ENCODE measurements at places on chromosomes 13 and 19.

DNA sequence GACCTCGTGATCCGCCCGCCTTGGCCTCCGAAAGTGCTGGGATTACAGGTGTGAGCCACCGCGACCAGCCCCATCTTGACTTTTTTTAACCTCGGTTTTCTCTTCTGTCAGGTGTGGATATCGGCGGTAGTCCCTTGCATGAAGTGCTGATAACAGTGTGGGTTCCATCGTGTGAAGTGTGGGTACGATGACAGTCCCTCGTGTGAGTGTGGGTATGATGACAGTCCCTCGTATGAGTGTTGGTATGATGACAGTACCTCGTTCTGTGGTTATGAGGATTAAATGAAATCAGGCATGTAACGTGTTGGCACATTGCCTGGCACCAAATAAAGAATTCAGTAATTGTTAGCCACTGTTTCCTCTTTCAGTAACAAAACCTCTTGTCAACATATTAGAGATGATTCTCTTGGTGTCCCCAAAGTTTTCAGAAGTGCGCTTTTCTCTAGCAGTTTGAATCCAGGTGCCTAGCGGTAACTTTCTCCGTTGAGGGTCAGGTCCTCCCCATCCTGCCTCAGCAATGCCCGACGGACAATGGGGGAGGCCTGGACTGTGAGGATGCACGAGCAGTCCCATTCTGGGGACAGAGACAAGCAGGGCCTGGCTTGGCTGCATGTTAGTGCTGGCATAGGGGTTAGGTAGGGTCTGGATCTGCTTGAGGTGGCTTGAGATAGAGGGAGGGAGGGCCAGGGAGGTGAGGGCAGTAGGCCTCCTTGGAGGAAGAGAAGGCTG lies 15.3 kb downstream of the GATAD2A start:
- no peak for DNase-seq

DNA sequence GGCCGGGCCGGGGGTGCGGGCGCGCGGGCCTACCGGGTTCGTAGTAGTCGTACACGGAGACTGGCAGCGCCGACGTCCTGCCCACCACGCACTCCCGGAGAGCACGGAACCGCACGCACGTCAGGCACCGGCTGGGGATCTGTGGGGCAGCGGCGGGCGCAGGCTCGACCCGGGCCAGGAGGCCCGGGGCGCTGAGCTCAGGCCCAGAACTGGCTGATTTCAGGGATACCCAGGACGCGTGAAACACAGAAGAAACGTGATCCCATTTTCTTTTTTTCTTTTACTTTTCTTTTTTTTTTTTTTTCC lies 9.0 kb downstream of the F2RL3 start:
- DNase-seq, result no peak

GRCh38 chr13:96958286-96958891 lies 35.9 kb downstream of the OXGR1 start:
- peak; percentile 13 for DNase-seq

DNA sequence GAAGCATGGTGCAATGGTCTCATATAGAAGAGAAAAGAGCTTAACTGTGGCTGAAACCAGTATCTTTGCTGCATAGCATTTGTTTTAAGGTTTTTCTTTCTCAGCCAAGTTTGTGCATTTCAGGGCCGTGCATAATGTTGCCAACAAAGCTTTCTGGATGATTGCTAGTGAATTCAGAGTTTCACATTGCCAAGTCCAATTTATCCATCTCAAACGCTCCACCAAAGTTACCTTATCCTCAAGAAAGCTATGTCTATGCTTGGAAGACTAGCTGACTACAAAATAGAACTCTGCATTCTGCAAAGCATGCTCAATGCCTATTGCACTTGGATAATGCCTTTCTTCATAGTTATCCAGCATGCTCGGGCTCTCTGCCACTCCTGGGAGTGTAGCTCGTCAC lies 535.8 kb upstream of the SGCG start:
- DNase-seq, result no peak

DNA sequence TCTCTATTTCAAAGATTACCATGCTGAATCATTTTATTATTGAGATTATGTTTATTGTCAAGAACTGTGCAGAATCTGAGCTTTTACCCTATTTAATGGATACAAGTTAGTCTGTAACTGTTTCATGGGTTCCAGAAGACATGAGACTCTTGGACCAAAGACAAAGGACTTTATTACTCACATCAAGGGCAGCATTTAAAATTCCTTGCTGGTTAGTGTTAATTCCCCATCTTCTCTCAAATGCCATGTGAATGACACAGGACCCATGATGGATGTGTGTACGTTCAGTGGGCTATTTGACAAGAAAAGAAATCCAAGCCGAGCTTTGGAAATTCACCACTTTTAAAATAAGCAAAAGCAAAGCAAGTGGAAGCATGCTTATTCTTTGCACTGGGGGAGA lies 139.9 kb downstream of the PCDH20 start:
- no peak for DNase-seq

GRCh38 chr13:32676242-32676641 lies 90.0 kb downstream of the PDS5B start:
- no peak for DNase-seq

GRCh38 chr13:113176280-113176679 lies 17.8 kb downstream of the PROZ start:
- DNase-seq, result peak; percentile 18

DNA sequence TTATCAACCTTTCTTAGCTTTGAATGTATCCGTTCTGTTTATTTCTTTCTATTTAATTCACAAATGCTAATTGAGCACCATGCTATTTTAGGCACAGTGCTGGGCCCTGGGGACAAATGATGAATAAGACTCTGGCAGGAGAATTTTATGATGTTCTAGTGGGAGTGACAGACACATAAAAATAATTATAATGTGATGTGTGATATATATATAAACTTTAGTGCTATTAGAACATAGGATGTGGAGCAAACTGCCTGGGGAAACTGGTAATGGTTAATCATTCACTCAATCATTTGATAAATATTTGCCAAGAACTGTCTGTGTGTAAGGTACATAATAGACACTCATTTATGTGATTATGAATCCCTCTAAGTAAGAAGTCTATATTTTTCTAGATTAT lies 50.7 kb upstream of the FRY start:
- no peak for DNase-seq

- no peak for DNase-seq
Observed at GRCh38 chr19:15216363-15216762, 15.6 kb upstream of the NOTCH3 start.

- DNase-seq, result no peak
Observed at GRCh38 chr19:32367063-32367462, 21.7 kb downstream of the ZNF507 start.

DNA sequence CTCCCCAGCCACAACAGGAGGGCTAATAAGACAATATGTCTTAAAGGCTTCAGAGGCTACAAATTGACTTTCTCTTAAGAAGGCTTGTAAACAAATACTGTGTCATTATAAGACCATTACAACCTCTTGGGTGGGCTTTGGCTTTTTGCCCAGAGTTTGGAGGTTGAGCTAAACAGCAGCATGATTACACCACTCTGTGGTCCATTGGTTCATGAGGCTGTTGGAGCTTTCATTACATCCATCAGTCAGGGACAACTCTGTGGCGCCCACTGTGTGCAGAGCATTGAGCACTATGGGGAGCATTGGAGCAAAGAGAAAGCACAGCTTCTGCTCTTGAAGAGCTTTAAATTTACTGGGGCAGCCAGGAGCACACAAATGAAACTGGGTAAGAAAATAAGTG lies 75.9 kb downstream of the TNFSF11 start:
- DNase-seq, result no peak

- DNase-seq, result no peak
Observed at GRCh38 chr19:29491995-29492577, 33.7 kb upstream of the VSTM2B start.

DNA sequence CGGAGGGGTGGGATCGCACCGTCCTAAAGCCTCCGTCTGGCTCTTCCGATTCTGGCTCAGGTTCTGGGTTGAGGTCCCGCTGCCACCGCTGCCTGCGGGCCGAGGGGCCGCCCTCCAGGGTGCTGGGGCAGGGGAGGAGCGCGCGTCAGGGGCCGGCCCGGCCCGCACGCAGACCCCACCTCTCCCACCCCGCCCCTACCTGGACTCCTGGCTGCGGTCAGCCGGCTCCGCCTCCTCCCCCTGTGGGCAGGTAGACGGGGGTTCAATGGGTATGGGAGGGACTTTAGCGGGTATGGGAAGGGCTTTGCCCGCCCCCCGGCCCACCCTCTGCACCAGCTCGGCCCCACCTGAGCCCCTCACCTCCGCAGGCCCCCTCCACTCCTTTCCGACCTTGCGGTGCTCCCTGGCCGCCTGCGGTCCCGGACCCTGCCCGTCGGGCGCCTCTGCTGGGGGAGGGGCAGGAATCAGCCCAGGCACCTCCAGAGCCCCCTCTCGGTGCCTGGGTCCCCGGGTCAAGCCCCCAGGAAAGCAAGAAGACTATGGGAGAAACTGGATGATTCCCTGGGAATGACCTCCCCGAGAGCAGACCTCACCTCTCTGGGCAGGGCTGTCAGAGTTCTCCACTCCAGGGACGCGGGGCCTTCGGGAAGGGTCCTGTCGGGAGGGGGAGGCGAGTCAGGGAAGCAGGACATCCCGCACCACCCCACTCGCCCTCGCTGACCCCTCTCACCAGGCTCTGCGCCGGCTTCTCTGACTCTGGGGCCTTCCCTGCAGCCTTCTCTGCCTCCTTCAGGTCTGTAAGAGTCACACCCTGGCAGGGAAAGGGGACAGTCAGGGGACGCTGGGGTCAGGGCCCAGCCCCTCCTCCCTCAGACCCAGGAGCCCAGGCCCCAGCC lies 17.0 kb downstream of the EPS8L1 start:
- DNase-seq, result no peak

GRCh38 chr13:37039896-37040295 lies 19.6 kb downstream of the SUPT20H start:
- DNase-seq, result no peak

DNA sequence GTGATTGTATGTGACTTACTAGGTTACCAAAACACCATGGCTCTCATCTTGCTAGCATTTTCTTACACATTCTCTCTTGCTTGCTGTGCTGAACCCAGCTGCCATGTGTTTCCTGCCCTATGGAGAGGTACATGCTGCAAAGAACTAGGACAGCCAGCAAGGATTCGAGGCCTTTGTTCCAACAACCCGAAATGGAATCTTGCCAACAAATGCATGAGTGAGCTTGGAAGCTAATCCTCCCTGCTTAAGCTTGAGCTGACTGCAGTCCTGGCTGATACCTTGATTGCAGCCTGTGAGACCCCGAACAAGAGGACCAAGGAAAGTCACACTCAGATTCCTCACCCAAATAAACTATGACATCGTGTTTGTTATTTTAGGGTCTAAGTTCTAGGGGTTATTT lies 651.2 kb downstream of the SLITRK6 start:
- DNase-seq, result no peak

DNA sequence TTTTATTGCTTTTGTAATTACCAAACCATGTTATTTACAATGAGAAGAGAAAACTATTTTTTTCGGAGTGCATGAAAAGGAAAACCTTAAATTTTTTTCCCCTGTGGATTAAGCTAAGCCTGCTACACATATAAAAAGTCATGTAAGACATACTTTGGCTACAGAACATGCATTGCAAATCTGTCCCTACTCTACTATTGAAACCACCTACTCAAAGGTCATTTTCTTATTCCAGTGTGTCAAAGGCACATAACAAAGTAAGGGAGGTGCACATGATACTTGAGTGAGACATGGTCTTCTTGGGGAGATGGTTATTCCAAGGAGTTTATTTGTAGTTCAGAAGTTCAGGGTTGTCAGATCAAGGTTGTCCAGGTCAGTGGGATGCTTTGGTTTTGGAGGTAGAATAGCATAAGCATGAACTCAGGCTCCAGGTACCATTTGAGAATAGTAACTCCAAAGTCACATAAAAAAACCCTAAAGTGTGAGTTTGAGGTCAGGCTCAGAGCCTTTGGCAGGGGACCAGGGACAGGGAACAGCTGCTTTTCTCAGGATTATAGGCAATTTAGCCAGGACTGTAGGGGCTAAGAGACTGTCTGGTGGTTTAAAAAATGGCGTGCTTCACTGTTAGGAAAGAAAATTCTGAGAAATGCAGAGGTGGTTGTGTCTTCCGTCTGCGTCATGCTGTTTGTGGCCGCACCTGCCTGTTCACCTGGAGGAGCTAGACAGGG lies 15.4 kb downstream of the FARP1 start:
- DNase-seq, result no peak

DNA sequence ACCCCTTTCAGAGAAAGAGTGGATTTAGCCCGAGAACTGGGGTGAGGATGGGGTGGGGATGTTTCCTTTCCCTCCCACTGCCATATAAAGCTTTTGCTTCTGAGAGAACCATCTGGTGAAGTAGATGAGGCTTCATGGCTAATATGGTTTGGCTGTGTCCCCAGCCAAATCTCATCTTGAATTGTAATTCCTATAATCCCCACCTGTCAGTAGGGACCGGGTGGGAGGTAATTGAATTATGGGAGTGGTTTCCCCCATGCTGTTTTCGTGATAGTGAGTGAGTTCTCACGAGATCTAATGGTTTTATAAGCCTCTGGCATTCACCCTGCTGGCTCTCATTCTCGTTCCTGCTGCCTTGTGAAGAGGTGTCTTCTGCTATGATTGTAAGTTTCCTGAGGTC lies 270.9 kb downstream of the LMO7 start:
- no peak for DNase-seq

- no peak for DNase-seq
Observed at GRCh38 chr19:34482380-34483250, 1.1 kb downstream of the WTIP start.

GRCh38 chr13:90751026-90751425 lies 596.5 kb upstream of the MIR17HG start:
- no peak for DNase-seq

DNA sequence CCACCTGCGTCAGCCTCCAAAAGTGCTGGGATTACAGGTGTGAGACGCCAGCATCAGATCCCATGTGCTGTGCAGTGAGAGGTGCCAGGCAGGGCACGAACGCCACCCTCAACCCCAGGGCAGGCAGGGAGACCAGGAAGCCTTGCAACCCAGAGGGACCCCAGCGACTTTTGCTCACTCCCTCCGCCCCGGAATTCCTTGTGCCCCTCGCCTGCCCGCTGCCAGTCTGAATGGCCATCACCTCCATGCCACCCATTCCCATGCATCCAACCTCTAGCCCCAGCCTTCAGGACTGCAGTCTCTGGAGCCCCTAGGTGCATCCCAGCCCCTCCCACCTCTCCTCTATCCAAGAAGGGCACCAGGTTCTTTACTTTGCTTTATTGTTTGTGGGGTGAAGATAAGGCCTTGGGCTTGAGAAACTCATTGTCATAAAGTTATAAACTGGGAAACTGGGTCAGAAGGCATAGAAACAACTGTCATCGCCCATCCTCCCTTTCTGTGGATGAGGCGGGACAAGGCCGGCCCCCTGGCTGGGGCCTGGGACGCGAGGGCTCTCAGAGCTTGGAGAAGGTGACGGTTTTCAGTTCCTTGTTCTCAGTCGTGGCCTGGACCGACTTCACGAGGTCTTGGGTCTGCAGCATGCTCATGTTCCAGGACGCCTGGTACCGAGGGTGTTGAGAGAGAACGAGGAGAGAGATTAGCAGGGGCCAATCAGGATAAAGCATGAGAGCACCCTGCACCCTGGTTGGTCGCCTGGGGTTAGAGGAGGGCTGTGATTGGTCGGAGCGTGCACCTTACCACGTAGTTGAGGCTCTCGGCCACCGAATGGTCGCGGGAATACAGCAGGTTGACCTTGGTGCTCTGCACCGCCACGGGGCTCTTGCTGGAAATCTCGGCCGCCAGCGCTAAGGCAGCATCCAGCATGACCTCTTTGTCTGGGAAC lies 2.6 kb upstream of the LGALS4 start:
- DNase-seq, result no peak

All from Kasumi-1 (cell line).